ENCODE measurements at places on chromosomes 1 and 21.

DNA sequence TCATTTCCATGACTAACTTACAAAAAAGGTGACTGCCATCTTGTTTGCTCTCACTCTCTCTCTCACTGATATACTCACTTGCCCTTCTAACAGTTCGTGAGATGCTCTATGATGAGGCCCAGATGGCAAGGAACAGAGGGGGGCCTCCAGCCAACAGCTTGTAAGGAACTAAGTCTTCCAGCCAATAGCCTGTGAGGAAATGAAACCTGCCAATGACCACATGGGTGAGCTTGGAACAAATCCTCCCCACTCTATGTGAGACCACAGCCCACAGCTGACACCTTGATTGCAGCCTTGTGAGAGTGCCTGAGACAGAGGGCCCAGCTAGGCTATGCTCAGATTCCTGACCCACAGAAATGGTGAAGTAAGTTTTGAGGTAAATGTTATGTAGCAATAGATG, 153.7 kb downstream of the HHIPL2 start:
- DNase-seq: no peak

- no peak for DNase-seq
These were observed 3.3 kb upstream of the RGL1 start for GRCh38 chr1:183801649-183802048.

- DNase-seq: no peak
These were observed 131.9 kb downstream of the CRB1 start for GRCh38 chr1:197399755-197400521.

- peak; percentile 44 for DNase-seq
These were observed 30.9 kb downstream of the GPA33 start for GRCh38 chr1:167059045-167059808.

DNA sequence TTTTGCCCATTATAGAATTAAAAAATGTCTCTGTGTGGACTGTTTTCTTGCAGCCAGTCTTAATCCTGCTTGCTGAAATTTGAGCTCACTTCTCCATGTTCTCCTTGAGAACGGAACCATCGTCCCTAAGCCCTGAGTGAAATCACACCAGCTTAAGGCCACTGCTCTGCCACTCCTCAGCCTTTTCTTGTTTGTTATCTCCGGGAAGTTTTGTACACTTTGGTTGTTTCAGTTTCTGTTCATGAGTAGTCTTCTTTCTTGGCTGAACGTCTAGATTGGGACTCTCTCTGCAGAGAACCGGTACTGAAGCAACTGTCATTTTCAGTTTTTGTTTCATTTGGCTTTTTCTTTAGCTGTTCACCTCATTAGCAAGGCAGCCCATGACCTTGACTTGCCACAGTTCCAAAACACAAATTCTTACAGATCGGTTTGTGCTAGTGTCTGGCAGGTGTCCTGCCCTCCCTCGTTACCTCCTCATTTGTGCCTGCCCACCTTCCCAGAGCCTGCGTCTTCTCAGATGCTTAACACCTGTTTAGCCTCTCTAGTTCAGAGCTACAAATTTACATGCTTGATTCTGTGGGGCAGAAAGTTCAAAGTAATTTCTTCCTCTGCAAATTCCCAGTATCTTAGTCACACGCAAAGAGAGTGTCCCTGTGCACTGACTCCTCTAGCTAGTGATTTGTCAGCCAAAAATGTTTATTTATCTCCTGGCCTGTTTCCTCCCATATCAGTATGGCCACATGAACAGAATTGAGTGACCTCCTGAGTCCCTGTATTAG, 12.4 kb downstream of the PSEN2 start:
- no peak for DNase-seq

GRCh38 chr21:46603228-46603627, 1.7 kb downstream of the S100B start:
- DNase-seq: no peak

DNA sequence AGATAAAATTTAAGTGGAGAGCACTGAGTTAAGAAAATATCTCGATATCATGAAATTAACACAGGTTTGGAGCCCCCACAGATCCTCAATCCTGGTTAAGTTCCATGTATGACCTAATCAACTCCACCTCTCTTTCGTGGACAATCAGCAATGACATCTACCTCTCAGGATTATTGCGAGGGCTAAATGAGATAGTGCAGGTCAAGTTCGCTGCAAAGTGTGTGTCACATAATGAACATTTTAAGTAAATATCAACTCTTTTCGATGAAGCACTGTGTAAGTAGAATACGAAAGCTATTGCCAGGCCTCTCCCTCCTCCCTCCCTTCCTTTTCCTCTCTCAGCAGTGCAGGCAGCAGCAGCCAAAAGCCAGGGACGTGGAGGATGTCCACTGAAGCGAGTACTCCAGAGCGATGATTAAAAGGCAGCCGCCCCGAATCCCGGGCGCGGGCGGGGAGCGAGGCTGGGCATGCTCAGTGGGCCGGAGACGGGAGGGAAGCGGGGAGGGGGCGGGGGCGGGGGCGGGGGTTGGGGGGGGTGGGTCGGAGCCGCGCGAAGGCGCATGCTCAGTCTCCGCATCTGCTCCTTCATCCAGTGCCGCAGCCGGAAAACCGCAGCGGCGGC, at the start of gene CAMSAP2:
Gene CAMSAP2 (plus strand): TSS at position 567 of the 622 bp plus-strand sequence. CDS start 935 bp downstream, outside the sequence.
- DNase-seq: peak; percentile 32

- no peak for DNase-seq
These were observed 643 bp upstream of the MOV10 start for GRCh38 chr1:112673592-112674439.

DNA sequence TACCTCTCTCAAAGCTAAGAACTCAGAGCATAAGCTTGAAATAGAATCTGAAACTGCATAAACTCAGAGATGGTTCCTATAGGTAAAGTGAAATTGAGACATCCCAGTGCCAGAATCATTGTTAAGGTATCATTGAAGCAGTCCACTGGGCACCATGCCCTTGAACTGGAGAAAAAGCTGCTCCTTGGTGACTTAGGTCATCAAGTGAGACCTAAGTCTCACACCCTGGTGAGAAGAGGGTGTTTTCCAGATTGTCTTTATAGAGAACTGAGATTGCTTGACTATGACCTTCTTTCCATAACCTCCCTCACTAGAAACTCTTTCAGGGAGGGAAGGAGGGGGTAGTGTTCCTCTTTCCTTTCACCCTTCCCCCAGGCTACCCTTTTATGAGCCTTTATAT, 9.4 kb upstream of the ATP6V1G3 start:
- DNase-seq: no peak

DNA sequence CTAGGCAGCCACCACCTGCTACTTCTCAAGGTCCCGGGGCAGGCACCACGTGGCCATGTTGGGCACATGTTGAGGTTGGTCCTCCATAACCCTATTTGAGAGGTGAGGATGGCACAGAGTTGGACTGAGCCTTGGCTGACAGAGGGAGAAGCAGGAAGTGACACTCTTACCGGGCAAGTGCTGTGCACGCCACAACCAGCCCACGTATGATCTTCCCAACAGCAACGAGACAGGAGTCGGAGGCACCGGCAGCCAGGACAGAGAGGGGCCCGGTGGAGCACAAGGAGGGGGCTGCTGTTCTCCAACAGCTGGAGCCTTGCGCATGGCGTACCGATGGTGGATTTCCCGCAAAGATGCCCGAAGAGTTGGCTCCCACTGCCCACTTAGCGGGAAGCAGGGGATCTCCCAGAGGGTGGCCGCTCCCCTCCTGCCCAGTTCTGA, 3.4 kb downstream of the CLEC20A start:
- DNase-seq: no peak

DNA sequence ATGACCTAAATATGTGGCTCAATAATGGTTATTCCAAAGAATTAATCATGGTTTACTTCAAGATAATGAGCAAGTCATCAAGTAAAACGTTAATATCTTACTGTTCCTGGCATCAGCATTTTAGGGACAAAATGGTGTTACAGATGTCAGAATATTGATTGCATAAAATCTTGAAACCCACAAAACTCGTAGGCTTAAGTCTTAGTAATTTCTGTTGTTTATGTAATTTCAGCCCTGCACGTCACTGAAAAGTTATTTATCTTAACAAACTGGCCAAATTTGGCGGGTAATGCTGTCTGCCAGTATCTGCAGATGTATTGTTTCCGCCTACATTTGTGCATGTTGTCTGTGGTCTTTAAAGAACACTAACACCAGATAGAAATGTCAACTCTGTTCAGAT, 25.8 kb downstream of the CDC7 start:
- DNase-seq: no peak

- DNase-seq: no peak
These were observed 31.5 kb downstream of the BMP8A start for GRCh38 chr1:39522661-39523567.

GRCh38 chr1:27366113-27366410, 699 bp downstream of the MAP3K6 start:
- peak; percentile 50 for DNase-seq

- DNase-seq: no peak
These were observed 2.0 kb downstream of the PBX1 start for GRCh38 chr1:164561007-164561406.

- no peak for DNase-seq
These were observed 3.5 kb downstream of the OR2L13 start for GRCh38 chr1:248098529-248098928.

DNA sequence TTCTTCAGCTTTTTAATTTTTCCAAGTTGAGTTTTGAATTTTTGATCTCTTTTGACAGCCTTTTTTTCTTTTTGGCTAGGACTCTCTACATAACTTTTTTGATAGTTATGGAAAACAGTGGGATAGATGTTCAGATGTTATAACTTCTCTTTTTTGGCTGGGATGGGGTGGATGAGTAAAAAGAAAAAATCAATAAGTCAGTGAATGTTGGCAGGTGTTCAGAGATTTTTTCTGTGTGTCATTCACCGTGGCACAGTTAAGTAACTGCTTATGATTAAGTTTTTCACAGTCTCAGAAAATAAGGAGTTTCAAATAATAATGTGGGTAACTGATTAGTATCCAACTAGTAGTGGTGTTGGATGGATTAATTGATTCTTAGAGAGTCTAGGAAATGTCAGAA, 24.0 kb downstream of the HS2ST1 start:
- DNase-seq: no peak

DNA sequence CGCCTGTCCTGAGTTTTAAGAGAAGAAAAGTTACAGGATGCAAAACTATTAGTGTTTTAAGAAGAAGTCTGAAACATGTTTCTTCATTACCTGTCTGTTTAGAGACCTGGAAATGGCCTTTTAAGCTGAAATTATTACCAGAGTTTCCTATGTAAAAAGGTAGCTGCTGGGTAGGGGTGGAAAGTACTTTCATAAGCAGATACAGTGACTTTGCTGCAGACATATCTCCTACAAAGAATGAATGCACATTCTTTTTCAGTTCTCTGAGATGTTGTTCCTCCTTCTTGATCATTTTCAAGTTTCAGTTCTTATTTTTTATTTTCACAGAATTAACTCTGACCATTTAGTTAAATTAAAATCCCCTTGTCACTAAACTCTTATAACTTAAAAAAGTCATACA, 1329.6 kb downstream of the KCNT2 start:
- DNase-seq: no peak

- DNase-seq: no peak
These were observed 55.6 kb downstream of the TCP10L start for GRCh38 chr21:32529679-32530078.

- no peak for DNase-seq
These were observed 25.2 kb downstream of the ACKR1 start for GRCh38 chr1:159229896-159230295.

- no peak for DNase-seq
These were observed 29.4 kb downstream of the RWDD3 start for GRCh38 chr1:95263450-95263849.

DNA sequence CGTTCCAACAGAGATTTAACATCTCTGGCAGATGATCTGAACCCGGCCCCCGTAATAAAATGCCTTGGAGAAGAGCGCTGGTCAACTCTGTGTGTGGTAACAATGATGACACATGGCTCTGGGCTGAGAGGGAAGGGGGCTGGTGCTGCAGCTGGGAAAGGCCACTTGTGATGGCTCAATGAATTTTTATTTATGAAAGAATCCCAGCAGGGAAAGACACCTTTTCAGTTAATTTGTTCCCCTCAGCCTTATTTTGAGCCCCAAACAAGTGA, 59.4 kb downstream of the SYT6 start:
- DNase-seq: no peak

- DNase-seq: no peak
These were observed 39.8 kb downstream of the DISC1 start for GRCh38 chr1:231666220-231666936.

- DNase-seq: no peak
These were observed 24.7 kb downstream of the SCCPDH start for GRCh38 chr1:246748867-246749266.

DNA sequence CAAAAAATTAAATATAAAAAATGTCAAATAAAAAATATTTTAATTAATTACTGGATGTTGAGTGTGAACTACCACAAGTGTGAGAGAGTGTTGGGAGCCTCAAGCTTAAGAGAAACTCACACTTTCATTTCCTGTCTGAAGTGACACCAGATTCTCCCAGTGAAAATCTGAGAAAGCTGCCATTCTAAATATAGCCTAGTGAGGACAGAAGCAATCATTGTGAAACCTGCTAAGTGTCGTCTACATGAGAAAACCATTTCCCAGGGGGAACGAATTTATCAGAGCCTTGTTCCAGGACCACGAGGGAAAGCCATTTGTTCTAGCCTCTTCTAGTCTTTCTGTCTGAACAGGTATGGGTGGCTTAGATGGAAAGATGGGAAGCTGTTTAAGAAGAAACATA, 329.3 kb upstream of the PRMT6 start:
- no peak for DNase-seq

GRCh38 chr1:172351754-172352161, 68.7 kb upstream of the C1orf105 start:
- DNase-seq: no peak

- DNase-seq: no peak
These were observed 32.3 kb upstream of the RALGPS2 start for GRCh38 chr1:178692564-178693327.

GRCh38 chr21:31072533-31072932, 34.3 kb upstream of the KRTAP19-8 start:
- no peak for DNase-seq

DNA sequence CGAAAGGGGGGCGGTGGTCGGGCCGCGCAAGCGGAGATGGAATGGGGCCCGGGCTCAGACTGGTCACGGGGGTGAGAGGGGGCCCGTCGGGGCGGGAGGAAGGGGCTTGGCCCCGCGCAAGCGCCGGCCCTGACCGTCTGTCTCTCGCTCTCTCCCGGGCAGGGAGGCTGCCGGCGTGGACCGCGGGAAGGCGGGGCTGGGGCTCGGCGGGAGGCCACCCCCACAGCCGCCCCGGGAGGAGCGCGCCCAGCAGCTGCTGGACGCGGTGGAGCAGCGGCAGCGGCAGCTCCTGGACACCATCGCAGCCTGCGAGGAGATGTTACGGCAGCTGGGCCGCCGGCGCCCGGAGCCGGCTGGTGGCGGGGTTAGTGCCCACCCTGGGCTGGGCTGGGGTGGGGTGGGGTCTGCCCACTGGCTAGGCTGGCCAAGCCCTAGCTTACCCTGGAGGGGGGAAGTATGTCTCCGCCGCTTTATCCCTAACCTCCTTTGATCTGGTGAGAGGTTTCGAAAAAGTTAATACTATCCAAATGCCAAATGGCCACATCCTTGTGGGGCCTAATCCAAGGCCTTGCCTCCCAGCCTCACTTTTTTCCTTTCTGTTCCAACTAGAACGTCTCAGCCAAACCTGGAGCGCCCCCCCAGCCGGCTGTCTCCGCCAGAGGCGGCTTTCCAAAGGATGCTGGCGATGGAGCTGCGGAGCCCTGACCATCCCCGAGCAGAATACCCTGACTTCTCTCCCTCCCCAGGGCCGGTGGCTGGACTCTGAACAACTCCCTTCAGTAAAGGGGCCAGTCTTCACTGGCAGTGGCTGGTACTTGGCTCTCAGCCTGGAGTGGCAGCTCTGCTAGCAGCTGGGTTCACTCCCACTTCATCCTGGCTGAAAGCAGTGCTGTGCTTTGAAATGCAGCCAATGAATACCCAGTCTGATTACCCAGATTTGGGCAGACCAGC, 636 bp upstream of the YRDC start:
- peak; percentile 46 for DNase-seq

GRCh38 chr21:36044056-36044455, 16.3 kb downstream of the SETD4 start:
- no peak for DNase-seq

All from activated CD4-positive, CD25-positive, alpha-beta regulatory T cell (primary cell).